ENCODE measurements at places on chromosomes 12 and 14.
A peak's percentile ranks its signal among the peaks of the same experiment; 100 is the strongest.

GRCh38 chr12:86660488-86661147 is 404.4 kb upstream of the MGAT4C start:
- DNase-seq, result peak; percentile 53

- no peak for DNase-seq
Measured at GRCh38 chr12:12890543-12891079, 751 bp upstream of the GPRC5A start.

DNA sequence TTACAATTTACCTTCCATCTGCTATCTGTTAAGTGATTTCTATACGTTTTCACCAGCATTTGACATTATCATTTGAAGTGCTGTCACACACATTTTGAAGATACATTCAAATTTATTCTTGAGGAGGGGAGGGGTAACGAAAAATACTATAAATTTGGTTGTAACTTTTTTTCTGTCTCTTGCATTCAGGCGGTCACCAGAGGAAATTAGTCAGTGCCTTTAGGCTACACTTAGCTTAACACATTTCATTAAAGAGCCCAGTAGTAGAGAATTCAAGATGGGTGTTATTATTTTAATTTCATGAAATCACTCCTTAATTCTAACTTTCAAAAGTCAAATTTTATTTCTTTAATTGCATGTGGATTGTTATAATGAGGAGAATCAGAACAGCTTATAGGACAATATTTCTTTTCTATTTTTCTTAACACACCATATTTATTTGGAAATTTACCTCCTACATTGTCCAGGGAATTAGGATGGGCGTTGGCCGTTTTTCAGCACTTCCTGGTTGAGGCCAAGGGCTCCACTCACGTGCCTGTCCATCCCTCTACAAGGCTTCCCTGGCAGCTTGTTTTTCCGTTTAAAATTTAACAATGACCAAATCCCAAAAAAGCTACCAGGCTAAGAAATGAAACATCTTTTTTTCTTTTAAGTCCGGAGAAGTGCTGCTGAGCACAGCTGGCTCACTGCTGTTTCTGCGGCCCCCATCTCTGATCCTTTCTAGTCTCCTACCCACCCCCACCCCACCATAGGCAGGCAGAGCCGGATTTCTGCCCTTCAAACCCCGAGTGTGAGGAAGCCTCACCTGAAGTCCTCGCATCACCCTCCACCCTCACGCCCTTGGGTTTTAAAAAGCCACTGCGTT is 1.1 kb upstream of the FAR2 start:
- peak; percentile 43 for DNase-seq

DNA sequence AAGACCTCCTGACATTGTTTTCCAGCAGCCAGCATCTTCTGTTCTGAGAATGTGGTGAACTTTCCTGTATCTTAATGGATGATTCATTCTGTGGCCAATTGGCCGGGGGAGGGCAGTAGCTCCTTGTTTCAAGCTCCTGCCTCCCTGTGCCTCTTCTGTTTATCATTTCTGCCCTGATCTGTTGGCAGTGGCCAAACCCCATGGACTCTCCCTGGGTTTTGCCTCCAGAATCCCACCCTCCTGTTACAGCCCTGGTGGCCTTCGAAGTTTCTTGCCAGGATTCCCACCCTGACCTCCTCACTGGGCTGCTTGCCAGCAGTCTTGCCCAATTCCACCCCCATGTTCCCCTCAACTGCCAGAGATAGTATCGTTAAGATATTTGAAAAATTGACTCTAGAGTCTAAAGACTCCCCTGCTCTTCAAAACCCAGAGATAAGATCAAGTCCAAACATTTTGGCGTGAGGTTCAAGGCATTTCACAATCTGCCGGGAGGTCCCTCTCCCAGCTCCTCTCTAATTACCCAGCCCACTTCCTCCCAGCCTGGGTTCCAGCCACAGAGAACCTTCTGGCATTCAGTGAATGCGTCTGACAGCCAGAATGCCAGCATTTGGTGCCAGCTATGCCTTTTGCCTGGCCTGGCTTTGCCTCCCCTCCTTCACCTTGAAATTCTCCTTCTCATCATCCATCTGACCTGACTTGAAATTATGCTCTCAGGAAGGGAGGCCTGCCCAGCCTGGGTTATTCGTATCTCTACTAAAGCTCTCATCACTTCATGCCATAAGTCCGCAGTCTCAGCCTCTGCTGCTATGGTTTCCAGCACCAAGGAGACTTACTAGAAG is 37.7 kb upstream of the TXNRD1 start:
- DNase-seq, result peak; percentile 98

- no peak for DNase-seq
Measured at GRCh38 chr14:78611796-78612571, 441.8 kb downstream of the NRXN3 start.

DNA sequence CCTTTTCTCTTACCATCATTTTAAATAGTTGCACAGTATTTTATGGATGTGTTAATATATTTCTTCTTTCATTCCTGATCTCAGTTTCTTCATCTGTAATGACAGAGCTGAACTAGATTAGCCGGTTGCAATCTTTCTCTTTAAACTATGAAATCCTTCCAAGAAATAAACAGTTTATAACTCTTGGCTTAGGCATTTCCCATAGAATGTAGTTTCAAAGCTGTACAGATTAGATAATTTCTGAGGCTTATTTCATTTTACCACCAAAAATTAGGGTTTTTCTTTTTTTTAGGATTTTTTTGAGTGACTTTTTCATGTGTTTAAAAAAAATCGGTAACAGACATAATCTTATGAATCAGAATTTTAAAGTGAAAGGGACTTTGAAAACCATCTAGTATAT is 144.0 kb downstream of the RAD51B start:
- DNase-seq, result no peak

- DNase-seq, result no peak
Measured at GRCh38 chr12:49529414-49529813, 9.4 kb upstream of the KCNH3 start.

DNA sequence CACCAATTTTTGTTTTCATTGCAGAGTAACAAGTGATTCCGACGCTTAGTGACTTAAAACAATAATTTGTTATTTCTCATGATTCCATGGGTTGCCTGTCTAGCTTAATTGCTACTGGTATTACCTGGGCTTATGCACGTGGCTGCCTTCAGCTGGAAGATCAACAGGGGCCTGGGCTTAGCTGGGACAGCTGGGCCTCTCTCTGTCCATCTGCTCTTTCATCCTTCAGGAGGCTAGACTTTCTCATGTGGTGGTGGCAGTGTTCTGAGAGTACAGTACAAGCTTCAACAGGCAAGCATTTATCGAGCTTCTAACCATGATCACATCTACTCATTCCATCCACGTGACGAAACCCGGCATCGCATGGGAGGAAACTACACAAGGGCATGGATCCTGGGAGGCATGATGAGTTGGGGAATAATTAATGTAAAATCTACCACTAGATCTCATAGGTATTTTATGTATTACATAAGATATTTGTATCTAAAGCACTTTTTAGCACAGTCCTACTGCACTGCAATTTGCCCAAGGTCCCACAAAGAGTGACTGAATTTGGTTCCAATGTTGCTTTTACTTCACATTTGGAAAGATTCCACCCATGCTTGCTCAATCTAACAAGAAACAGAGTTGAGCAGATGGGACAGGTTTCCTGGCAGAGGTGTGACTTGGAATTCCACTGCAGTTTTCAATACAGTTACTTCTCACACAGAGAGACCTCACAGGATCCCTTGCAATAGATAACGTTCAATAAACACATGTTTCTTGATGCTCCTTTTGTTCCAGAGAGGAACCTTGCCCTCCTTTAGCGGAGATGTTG is 153.1 kb upstream of the FRMD6 start:
- no peak for DNase-seq

DNA sequence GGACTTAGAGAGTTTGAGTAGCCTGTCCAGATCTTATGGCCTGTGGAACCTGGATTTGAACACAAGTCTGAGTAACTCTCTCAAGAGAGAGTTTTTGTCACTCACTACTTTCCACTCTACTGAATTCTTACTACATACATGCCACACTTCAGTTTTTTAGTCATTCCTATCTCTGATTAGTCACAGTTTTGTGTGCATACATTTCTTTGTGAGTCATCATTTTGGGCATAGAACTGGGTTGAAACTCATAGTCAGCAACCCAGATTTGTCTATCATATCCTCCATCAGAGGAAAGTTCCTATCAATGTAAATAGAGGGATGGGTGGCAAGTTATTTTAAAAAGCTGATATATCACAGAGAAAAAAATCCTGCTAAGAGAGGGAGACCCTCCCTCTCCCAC is 42.9 kb downstream of the FLRT2 start:
- peak; percentile 37 for DNase-seq

GRCh38 chr12:80313209-80313608 is 130.8 kb upstream of the PTPRQ start:
- DNase-seq, result no peak

GRCh38 chr12:9701380-9702154 is 31.3 kb downstream of the CLECL1 start:
- DNase-seq, result no peak

- no peak for DNase-seq
Measured at GRCh38 chr12:92010368-92010767, 135.3 kb downstream of the BTG1 start.

DNA sequence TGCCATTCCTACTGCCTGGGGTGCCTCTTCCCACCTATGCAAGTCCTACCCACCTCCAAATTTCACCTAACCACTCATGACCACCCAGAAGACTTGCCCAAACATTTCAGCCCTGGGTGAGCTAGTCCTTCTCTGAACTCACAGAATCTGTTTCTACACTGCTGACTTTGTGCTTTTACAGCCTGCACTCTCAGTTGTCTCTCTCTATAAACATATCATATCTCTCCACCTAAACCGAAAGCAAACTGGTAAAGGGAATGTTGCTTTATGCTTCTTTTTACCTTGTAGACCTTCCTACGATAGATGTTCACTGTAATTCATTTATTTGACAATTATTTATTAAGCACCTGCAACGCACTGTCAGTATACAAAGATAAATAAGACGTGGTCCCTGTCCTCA is 38.1 kb upstream of the RNASE3 start:
- no peak for DNase-seq

DNA sequence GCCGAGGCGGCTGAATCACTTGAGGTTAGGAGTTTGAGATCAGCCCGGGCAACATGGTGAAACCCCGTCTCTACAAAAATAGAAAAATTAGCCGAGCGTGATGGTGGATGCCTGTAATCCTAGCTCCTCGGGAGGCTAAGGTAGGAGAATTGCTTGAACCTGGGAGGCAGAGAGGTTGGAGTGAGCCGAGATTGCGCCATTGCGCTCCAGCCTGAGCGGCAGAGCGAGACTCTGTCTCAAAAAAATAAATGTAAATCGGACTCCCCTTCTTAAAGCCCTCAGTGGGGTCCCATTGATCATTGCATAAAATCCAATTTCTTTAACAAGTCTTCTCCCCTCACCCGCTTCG is 908 bp downstream of the TDP1 start:
- no peak for DNase-seq

- no peak for DNase-seq
Measured at GRCh38 chr14:23641915-23642588, 5.9 kb downstream of the DHRS2 start.

- no peak for DNase-seq
Measured at GRCh38 chr12:96073346-96074330, 38.3 kb upstream of the LTA4H start.

GRCh38 chr12:99772274-99772673 is 124.7 kb downstream of the GARIN6 start:
- no peak for DNase-seq

DNA sequence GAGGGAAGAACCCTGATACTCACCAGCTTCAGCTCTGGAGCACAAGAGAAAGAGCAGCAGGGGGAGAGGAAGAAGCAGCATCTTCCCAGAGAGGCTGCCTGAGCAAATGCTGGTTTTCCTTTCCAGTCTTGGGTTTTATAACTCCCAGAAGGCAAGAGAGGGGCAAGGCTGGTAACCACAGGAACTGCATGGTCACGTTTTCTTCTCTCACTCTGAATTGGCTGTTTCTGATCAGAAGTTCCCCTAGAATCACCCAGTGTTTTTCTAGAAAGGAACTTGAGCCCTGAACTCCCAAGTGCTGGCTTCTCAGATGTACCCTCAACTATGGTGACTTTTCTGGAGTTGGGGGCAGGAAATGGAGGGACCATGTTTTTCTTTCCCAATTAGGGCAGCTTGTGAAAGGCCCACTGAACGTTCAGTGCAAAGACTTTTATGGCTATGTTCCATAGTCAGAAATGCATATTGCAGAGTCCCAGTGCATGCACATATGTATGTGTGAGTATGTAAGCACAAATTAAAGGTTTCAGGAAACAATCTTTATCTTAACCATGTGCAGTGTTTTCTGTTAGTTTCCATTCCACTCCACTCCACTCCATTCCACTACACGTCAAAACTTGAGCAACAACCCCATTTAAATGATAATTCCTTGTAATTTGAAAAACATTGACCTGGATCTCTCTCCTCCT is at the start of gene CMA1:
CMA1 (minus strand) TSS at position 111 of the 686 bp plus-strand sequence; CDS start at position 81, 30 bp downstream.
- no peak for DNase-seq

DNA sequence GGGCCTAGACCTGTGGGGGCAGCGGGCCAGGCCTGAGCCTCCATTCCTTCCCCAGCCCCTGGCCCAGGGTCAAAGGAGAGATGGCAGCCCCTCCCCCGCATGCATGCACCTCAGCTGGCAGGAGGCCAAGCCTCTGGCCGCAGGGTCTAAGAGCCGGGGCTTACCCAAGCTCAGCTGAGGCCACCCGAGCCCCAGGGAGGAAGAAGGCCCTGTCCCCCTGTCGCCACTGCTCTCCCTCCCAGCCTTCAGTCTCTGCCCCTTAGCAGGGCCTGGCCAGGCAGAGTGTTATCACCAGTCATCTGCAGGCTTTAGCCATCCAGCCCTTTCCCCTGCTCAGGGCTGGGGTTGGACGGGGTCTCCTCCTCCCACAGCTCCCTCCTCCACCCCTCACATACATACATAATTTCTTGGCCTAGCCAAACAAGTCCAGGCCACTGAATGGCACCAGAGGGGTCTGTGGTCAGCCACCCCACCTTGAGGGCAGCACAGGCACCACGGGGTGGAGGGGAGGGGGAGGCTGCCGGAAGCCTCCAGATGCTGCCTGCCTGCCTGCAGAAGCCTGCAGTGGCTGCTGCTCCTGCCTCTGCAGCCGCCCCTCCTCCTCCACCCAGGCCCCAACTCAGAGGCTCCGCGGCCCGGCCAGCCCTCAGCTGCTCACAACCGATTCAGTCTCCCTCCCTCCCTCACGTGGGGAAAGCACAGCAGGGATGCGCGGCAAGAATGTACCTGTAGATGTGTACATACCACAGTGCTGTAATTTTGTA is 22.8 kb downstream of the RAB35 start:
- no peak for DNase-seq

DNA sequence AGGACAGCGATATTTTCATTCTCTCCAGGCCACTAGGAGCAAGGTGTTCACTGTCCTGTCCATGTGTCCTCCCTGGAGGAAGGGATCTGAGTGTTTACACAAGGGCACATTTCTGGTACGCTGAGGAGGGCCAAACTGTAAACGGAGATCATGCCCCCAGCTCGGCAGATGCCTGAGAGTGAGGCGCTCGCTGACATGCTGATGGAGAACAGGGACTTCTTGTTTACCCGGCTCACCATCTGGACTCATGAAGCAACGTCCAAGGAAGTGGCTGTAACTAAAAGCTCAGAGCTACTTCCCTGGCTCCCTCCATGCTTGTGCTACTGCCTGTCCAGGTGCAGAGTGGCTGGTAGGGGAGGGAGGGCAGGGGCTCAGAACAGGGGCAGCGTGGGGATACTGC is 43.4 kb upstream of the KCNA1 start:
- no peak for DNase-seq

Data from fibroblast of the conjunctiva (primary cell).